HT-29 (cell line): ENCODE measurements at places on chromosomes 7 and 10. TPM values are rescaled to one million over a fixed set of nuclear protein-coding genes. Genes with fewer than 3 reads are reported as not detected.

Gene PRR15
- 101 and 105 TPM in 2 replicates for total RNA-seq

Gene DNAJC12
- 2.8 and 3.4 TPM in 2 replicates for total RNA-seq

- no peak for DNase-seq
Measured at GRCh38 chr7:138278601-138279000, 181.5 kb upstream of the TRIM24 start.

DNA sequence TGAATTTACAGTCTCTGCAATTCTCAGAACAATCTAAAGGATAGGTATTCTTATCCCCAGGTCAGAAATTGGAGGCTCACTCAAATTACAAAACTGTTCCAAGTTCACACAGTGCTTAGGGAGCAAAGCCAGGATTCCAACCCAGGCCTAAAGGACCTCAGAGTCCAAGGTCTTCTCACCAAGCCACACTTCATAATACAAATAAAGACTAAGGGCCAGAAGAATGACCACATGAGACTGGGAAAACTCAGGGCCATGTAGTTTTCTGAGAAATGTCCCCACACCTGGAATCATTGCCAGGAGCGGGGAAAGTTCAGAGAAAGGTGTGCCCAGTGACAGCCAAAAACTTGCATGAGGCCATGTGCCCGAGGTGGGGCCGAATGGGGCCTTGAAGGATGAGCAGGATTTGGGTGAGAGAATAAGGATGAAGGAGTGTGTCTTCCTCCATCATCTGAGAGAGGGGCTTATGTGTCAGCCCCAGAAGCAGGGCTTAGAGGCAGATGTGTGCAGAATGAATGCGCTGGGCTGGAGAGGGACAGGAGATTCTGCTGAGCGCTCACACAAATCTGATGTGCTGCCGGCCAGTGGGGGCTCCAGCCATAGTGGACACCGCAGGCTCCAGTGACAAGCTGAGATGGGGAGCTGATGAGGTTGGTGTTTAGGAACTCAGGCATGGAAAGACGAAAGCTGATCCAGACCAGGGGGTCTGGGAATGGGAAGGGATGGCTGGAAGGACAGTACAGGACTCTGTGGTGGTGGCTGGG, 35.9 kb downstream of the BLNK start:
- DNase-seq = no peak

DNA sequence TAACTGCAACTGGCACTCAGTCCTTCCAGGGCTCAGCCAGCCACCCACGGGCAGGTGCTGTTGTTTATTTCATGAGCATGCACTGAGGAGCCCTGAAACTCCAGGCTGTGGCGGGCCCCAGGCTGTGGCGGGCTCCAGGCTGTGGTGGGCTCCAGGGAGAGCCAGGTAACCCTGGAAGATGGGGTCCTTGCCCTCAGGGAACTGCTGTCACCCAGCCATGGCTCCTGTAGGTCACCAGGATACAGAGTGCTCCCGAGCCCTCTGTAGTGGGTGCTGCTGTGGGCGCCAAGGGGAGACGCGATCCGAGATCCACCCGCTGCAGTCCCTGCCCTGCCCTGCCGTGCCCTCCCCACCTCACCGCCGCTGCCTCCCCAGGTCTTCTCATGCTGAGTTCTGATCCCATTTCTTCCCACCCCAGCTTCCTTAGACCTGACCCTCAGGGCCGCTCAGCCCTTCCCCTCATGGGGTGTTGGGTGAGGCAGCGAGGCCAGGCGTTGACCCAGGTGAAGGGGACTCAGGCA, 29.6 kb downstream of the LRRC27 start:
- no peak for DNase-seq

GRCh38 chr7:73341877-73342276, 13.9 kb downstream of the FKBP6 start:
- no peak for DNase-seq

Gene ANKRD1
- 0.08 TPM in 1 of 2 replicates, not detected in the other for total RNA-seq

DNA sequence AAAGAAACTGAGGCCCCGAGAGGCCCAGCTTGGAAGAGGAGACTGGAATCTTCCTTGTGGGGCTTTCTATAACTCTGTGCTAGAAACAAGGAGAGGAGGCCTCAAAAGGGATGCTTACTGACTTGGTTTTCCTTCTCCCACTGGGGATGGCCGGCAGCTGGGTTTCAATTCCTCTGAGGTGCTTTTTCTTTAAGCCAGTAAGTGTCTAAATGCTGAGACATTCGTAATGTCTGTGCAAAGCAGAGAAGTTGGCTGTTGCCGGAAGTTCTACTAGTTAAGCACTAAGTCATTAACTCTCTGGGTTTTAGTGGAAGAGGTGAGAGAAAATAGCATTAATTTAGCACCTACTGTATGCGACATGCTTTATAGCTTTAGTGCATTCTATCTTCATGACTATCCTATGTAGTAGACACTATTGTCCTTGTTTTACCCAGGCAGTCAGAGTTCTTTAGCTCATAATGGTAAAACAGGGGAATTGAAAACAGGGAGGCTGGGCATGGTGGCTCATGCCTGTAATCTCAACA, 135.2 kb downstream of the RGS10 start:
- DNase-seq = no peak

DNA sequence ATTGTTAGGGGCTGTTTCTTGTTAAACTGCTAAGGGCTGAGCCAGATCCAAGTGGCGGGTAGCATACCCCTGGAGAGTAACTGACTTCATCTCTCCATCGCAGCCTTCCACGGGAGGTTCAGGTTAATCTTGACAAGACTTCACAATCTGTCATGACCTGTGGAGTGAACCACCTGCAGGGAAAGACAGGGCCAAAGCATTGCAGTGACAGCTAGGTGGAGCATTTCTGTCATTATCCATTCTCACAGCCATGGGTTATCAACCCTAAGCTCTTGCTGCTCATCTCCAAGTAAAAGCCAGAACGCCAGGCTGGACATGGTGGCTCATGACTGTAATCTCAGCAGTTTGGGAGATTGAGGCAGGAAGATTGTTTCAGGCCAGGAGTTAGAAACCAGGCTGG, 17.2 kb downstream of the ABCC2 start:
- DNase-seq = peak; percentile 9

- no peak for DNase-seq
Measured at GRCh38 chr10:106857213-106857612, 307.3 kb downstream of the SORCS1 start.

GRCh38 chr7:155355745-155356144, 58.1 kb downstream of the INSIG1 start:
- DNase-seq = no peak

DNA sequence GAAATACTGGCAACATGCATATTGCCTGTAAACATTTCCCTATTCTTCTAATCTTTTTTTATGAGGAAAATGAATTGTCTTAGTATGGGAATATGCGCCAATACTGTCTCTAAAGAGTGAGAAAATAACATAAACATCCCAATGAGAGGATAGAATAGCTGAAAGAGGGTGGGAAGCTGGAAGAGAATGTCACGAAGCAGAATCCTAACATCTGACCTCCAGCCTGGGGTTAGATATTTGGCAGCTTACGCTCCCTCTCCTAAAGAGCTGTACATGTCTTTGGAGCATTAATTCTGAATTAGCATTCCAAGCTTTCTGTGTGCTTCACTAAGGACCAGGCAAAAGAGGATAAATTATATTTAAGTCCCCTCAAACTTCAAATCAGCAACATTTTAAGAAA, 31.6 kb upstream of the SLC16A12 start:
- no peak for DNase-seq

GRCh38 chr7:129665013-129665401, 53.5 kb downstream of the NRF1 start:
- no peak for DNase-seq

GRCh38 chr10:95739056-95739455, 16.9 kb upstream of the ENTPD1 start:
- no peak for DNase-seq

- DNase-seq = no peak
Measured at GRCh38 chr7:96173781-96174180, 148.1 kb downstream of the SLC25A13 start.

DNA sequence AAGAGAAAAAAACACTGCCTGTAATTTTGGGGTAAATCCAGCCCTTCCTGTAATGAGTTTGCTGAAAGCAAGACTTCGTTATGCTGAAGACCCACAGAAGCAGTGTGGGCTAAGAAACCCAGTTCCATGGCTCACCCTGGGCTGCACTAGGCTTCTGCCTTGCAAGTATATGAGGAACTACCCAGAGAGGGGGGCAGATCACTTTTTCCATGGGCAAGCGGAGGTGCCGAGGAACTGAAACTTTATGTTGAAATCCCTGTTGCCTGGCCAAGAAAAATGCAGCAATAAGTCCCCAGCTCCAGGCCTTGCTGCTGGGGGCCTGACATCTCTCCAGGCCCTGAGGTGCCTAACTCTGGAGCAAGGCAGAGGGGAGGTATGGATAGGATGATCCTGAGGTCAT, 8.5 kb downstream of the RASSF4 start:
- no peak for DNase-seq

- peak; percentile 39 for DNase-seq
Measured at GRCh38 chr10:103197174-103197573, 4.1 kb upstream of the NT5C2 start.

- no peak for DNase-seq
Measured at GRCh38 chr7:65444205-65444842, 70.7 kb downstream of the ZNF92 start.

DNA sequence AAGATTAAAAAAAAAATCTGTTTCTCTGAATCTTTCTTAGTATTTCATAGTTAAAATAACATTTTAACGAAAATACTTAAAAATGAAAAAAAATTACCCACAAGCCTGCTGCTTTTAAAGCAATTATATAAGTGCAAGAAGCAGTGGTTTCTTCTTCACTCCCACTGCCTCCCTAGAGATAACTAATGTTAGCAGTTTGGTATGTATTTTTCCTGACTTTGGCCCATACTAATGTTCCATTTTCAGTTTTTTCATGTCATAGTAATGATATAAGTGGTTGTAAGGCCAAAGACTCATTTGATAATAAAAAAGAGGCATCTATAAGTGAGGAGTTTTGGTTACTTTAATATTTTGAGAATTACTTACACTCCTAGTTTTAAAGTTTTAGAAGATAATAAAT, 24.3 kb upstream of the LAMB1 start:
- no peak for DNase-seq

DNA sequence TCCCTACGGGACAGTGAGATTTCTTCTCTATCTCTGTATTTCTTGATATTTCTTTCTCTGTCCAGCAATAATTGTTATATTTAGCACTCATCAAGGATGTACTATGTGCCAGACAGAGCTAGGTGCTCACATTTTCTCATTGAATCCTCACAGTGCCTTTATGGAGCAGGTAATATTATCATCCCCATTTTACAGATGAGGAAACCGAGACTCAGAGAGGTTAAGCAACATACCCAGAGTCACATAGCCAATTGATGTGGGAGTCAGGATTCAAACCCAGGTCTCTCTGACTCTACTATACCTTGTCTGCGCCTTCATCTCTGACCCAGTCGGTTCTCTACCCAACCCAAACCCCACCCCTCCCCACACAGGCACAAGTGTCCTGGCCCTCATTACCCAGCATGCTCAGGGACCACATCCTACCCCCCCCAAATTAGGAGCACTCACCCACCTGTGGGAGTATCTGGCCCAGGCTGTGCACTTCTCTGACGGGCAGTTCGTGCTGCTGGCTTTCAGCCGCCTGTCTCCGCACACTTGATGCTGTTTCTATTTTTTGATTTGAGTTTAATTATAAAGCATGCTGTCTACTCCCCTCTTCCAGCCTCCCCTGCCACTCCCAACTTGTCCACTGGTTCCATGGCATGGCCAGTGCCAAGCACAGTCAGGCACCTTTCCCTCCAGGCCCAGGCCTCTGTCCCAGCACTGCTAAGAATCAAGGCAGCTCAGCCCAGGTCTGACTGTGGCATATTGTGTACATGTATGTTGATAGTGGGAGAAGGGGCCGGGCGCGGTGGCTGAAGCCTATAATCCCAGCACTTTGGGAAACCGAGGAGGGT, 9.8 kb upstream of the SAMD8 start:
- no peak for DNase-seq

- DNase-seq = no peak
Measured at GRCh38 chr10:24979685-24980084, 27.3 kb upstream of the PRTFDC1 start.

GRCh38 chr10:124287791-124288190, 130.9 kb downstream of the OAT start:
- DNase-seq = no peak

Gene AUTS2
- 2.7 and 4.2 TPM in 2 replicates for total RNA-seq

DNA sequence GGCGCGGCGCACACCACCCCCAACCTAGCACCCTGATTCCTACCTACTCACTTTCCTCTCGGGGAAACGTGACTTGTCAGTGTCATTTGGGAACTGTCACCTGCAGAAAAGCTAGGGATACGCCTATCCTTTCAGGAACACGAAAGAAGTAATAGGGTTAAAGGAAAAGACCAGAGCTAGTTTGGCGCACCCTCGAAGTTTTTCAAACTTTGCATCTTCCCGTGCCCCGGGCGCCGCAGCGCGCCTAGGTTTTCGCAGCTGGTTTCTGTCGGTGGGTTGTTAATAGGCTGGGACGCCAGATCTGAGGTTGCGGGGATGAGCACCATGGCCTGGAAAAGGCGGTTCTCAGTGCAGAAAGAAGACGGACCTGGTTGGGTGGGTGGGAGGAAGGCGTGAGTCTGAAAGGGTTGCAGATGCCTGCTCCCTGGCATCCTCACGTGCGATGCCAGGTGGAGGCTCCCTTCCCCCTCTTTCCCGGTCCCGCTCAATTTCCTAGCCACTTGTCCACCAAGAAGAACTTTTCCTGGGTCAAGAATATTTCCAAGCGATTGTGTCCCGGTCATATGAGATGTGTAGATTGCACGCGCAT, 568 bp upstream of the MEOX2 start:
- no peak for DNase-seq

Gene IRF5
- 17.9 and 19.1 TPM in 2 replicates for total RNA-seq

Gene CALML3
- not detected in 2 replicates for total RNA-seq

- no peak for DNase-seq
Measured at GRCh38 chr10:94420516-94420915, 18.2 kb downstream of the TBC1D12 start.

Gene JAZF1
- total RNA-seq = not detected in 2 replicates

Gene DNAJB9
- 24.1 and 25.1 TPM in 2 replicates for total RNA-seq

Gene SFTPD
- total RNA-seq = not detected in 2 replicates

Gene PPP1R9A
- 5.4 and 5.5 TPM in 2 replicates for total RNA-seq

GRCh38 chr7:128811631-128812430, 18.4 kb upstream of the FLNC start:
- DNase-seq = no peak

Gene TMEM196
- not detected in 2 replicates for total RNA-seq

Gene PPRC1
- total RNA-seq = 41.8 and 51.2 TPM in 2 replicates

Gene GRM3
- total RNA-seq = not detected in 2 replicates
